ENCODE measurements at places on chromosomes 1 and 21. TPM values are rescaled to one million over a fixed set of nuclear protein-coding genes. Genes with fewer than 3 reads are reported as not detected.

DNA sequence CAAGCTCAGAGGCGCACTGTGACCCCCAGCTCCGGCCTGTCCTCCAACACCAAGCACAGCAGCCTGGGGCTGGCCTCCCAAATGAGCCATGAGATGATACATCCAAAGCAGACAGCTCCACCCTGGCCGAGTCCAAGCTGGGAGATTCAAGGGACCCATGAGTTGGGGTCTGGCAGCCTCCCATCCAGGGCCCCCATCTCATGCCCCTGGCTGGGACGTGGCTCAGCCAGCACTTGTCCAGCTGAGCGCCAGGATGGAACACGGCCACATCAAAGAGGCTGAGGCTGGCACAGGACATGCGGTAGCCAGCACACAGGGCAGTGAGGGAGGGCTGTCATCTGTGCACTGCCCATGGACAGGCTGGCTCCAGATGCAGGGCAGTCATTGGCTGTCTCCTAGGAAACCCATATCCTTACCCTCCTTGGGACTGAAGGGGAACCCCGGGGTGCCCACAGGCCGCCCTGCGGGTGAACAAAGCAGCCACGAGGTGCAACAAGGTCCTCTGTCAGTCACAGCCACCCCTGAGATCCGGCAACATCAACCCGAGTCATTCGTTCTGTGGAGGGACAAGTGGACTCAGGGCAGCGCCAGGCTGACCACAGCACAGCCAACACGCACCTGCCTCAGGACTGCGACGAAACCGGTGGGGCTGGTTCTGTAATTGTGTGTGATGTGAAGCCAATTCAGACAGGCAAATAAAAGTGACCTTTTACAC is 29.1 kb downstream of the SLC19A1 start:
- no peaks in the 10 kb centered on the region for H3K4me1 ChIP-seq
- no peak for DNase-seq
- H3K4me3 ChIP-seq = no peak overlapping the region
- H3K27ac ChIP-seq = no peak overlapping the region
- peaks cover 55% of the 10 kb centered on the region for H3K36me3 ChIP-seq

- peaks cover 10% of the 10 kb centered on the region for H3K4me1 ChIP-seq
- DNase-seq = no peak
- no peaks in the 10 kb centered on the region for H3K27me3 ChIP-seq
- H3K36me3 ChIP-seq = no peaks in the 10 kb centered on the region
Measured at GRCh38 chr1:24411963-24412362, 1.6 kb downstream of the STPG1 start.

The E2F2 gene
- total RNA-seq = 10.6 TPM

- peaks cover 33% of the 10 kb centered on the region for H3K4me1 ChIP-seq
- DNase-seq = no peak
- H3K4me3 ChIP-seq = no peak overlapping the region
- no peaks in the 10 kb centered on the region for H3K27me3 ChIP-seq
Measured at GRCh38 chr21:43701936-43702784, 16.8 kb upstream of the PDXK start.

The NEGR1 gene
- total RNA-seq = 0.88 TPM

Data from esophagus squamous epithelium (tissue), 5 donors.